ENCODE measurements at places on chromosomes 2 and 18.
A peak's percentile ranks its signal among the peaks of the same experiment; 100 is the strongest.

DNA sequence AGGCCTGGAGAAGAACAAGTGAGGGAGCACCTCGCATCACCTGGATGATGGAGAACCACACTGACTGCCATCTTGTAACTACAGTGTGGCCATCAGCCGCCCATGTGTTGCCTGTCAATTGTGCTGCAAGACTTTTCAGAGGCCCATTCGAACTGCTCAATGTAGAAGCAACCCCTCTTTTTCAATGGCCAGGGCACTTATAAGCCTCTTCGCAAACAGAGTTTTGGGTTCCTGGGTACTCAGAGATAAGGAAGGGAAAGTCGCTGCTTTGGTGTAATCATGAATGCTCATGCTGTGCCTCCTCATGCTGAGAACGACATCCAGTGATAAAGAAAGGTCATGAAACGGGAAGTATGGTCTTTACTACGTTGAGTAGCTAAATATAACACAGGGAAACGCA lies 143.9 kb upstream of the SLC39A10 start:
- no peak for DNase-seq

GRCh38 chr2:222572264-222572721 lies 83.6 kb downstream of the FARSB start:
- no peak for DNase-seq

DNA sequence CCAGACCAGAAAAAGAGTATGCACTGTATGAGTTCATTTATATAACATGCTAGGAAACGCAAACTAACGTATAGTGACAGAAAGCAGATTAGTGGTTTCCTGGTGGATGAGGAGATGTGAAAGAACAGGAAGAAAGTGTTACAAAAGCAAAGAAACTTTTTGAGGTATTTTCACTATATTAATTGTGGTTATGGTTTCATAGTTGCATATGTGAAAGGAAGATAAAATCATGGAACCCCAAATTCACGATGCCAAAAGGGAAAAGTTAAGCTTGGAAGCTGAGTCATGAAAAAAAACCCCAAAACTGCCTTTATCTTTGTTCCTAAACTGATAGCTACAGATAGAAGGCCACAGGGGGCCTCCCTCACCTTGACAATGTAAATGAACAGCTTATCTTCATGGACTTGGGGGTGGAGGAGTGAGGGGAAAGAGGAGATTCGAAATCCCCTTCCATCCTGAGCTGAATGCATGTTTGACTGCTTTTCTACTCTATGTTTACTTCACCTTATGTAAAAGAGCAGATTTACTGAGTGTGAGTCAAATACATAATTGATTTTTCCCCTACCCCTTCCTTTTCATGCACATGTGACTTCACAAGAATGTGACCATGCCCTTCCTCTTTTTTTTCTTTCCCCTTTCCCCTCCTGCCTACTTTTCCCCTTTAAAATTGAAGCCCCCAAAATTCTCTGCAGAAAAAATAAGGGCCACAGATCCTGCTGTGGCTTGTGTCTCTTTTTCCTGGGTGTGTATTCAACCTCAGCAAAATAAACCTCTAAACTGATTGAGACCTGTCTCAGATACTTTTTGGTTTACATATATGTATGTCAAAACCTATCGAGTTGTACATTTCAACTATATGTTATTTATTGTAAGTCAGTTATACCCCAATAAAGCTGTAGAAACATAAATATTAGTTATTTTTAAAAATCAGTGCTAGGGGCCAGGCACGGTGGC lies 100.1 kb upstream of the TLK1 start:
- DNase-seq, result no peak

DNA sequence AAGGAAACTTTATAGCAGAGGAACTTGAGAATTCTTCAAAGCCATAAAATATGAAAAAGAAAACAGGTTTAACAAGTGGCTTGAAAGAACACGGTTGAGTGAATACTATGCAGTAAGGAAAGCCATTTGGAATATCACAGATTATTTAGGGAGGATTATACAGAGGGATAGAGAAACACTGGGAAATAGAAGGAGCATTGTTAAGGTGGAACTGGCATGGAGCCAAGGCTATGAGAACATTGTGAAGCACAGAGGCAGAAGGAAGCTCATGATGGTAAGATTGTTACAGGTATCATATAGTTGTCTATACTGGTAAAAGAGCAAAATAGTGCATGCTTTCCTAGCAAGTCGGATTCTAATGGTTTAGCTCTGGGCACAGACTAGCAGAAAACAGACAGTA lies 87.1 kb downstream of the SS18 start:
- DNase-seq, result no peak

GRCh38 chr2:119683074-119683712 lies 4.2 kb downstream of the TMEM177 start:
- DNase-seq, result no peak

GRCh38 chr2:17190527-17190926 lies 327.7 kb downstream of the RAD51AP2 start:
- DNase-seq, result no peak

DNA sequence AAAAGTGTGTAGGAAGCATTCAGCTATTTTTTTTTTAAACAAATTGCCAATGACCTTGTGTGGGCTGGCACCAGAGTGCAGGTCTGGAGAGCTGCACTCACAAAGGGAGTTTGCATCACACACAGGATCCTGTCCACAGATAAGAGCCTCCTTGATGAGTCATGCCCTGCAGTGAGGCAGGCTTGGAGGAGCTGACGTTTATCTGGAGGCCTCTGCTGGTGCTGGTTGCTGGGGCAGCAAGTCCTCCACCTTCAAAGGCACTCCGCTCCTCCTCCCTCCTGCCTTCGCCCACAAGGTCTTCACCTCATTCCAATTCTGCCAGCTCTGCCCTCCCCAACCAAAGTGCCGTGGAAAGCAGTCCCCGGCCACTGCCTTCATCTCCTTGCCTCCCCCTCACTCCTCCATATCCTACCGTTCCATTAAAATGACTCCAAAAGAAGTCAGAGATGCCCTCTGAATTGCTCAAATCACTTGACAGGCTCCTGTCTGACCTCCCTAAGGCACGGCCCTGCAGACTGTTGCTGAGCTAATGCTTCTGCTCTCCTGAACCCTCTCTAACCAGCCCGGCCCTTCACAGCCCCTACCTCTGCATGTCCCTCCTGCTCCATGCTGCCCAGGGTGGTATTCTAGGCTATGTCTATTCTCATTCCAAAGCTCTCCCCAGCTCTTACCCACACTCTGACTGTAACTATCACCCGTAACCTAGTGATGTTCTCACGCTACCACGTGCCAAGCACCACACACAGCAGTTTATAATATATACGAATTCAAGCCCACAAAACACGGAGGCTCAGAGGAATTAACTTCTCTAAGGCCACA lies 30.9 kb downstream of the LONRF2 start:
- DNase-seq, result peak; percentile 67

- DNase-seq, result peak; percentile 47
These were observed 11.5 kb downstream of the GPR55 start for GRCh38 chr2:230913406-230914143.

GRCh38 chr2:175837046-175837445 lies 165.0 kb downstream of the LNPK start:
- no peak for DNase-seq

GRCh38 chr2:194465641-194466040 lies 1191.4 kb upstream of the SLC39A10 start:
- no peak for DNase-seq

- no peak for DNase-seq
These were observed 83.8 kb upstream of the KLHL29 start for GRCh38 chr2:23301136-23301535.

GRCh38 chr18:74714791-74715190 lies 117.1 kb downstream of the ZNF407 start:
- no peak for DNase-seq

DNA sequence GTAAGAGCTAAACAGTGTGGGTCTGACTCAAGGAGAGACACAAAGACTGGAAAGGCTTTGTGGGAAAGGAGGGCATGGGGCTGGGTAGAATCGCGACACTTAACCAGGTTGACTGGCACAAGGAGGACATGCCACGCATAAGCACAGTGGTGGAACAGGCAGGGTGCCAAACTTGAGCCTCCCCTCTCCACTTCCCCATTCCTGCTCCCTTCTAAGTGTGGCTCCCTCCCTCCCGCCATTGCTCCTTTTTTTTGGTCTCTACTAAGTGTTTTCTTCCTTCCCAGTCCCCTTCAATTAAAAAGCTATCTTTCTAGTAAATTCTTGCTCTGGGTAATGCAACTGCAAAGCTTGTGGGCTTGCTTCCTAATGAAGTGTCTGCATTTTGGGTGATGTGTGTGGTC lies 40.3 kb upstream of the ZFP36L2 start:
- DNase-seq, result no peak

GRCh38 chr2:203535784-203536585 lies 884 bp upstream of the RAPH1 start:
- DNase-seq, result no peak

DNA sequence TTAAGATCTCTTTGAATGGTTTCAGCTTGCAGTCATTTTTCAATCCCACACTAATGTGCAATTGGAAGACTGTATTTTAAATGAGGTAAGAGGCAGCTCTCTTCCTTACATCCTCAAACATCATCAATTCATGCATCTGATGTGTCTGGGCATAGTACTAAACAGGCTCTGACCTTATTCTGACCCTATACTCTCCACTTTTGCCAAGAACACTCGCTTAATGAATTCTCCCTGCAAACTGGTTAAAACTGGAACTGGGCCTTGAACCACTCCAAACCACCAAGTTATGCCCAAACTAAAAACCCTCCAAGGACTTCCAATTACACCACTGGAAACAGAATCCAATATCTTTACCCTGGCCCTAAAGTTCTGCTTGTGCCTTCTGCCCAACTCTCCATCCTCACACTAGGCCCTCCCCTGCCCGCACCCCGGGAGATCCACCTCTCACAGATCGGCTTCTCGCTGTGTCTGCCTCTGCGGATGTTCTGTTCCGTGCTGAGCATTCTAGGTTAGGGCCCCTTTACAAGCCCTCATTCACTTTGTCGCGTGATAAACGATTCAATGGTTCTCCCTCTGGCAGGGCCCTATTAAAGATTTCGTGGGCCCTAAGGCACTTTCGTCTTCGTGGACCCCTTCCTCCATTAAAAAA lies 1.2 kb downstream of the M1AP start:
- DNase-seq, result no peak
